Aorta (tissue), 5 donors: ENCODE measurements at places on chromosomes 1 and 21.

- no peaks in the 10 kb centered on the region for H3K4me1 ChIP-seq
- no peak for DNase-seq
- H3K36me3 ChIP-seq = no peaks in the 10 kb centered on the region
- H3K4me3 ChIP-seq = no peak overlapping the region
Measured at GRCh38 chr1:174700775-174701174, 253.0 kb downstream of the GPR52 start.

DNA sequence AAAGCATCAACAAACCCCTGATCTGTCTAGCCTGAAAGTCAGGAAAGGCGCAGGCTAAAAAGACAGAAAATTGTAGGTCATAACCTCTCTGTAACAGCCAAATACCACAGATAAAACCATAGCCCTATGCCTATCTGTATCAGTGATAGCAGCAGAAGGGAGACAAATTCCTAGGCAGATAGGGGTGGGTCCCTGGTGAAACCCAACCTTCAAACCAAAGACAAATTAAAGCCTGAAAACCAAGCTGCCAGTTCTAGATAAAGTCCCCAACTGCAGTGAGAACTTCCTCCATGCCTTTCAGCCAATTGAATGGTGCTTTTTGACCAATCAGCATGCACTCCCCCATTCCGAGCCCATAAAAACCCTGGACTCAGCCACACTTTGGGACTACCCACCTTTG lies 115.3 kb downstream of the NTPCR start:
- no peak for DNase-seq
- no peaks in the 10 kb centered on the region for H3K4me1 ChIP-seq
- no peak overlapping the region for H3K4me3 ChIP-seq
- H3K27ac ChIP-seq = no peak overlapping the region
- no peaks in the 10 kb centered on the region for H3K36me3 ChIP-seq

DNA sequence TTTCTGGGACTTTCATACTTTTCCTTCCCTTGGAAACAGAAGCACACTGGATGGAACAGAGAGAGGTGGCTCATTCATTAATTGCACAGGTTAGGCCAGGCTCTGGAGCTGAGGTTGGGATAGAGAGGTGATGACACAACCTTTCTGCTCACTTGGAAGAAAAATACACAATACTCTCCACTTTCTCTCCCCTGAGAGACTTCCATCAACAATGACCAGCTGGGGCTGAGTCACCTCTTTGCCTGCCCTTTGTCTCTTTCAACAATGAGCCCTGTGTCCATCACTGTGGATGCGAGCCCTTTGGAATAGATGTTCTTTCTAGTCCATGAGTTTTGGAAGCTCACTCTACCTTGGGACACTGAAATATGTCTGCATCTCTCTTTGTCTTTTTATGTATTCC lies 43.1 kb downstream of the ATP2B4 start:
- peaks cover 2% of the 10 kb centered on the region for H3K4me1 ChIP-seq
- DNase-seq = no peak
- H3K4me3 ChIP-seq = no peak overlapping the region
- H3K27me3 ChIP-seq = no peaks in the 10 kb centered on the region
- no peak overlapping the region for H3K27ac ChIP-seq
- H3K36me3 ChIP-seq = no peaks in the 10 kb centered on the region

- H3K36me3 ChIP-seq = no peaks in the 10 kb centered on the region
- H3K4me1 ChIP-seq = no peaks in the 10 kb centered on the region
- DNase-seq = no peak
- H3K4me3 ChIP-seq = no peak overlapping the region
- no peak overlapping the region for H3K27ac ChIP-seq
Measured at GRCh38 chr1:198734323-198735008, 95.6 kb downstream of the PTPRC start.
